ENCODE measurements at places on chromosomes 12 and 14.

DNA sequence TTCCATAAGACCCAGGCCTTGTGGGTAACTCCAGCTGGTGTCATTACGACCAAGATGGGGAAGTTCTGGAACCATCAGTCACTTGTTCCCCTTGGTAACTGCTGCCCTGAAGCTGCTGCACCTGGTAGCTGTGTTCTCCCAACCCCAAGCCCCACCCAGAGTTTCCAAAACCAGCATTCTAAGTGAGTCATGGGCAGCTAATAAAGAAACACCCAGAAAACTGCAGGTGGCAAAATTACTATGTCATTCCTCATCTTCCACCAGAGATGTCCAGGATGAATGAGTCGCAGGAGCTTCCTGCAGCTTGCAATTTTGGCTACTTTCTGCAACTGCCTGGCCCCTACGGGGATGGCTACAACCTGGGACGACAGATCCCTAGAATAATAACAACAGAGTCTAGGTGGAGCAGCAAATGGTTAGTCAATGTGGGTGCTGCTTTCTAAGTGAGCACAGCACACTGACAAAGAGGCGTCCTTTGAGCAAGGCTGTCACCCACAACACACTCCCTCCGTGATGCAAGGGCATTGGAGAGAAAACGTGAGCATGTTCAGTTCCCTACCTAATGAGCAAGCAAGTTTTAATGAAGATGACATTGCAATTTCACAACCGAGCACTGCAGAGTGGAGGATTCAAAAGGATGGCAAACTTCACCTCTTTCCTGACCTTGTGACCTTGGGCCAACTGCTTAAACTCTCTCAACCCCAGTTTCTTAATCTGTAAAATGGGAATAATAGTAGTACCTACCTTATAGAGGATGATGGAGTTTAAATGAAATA, 301.4 kb upstream of the NOS1 start:
- no peak for DNase-seq

DNA sequence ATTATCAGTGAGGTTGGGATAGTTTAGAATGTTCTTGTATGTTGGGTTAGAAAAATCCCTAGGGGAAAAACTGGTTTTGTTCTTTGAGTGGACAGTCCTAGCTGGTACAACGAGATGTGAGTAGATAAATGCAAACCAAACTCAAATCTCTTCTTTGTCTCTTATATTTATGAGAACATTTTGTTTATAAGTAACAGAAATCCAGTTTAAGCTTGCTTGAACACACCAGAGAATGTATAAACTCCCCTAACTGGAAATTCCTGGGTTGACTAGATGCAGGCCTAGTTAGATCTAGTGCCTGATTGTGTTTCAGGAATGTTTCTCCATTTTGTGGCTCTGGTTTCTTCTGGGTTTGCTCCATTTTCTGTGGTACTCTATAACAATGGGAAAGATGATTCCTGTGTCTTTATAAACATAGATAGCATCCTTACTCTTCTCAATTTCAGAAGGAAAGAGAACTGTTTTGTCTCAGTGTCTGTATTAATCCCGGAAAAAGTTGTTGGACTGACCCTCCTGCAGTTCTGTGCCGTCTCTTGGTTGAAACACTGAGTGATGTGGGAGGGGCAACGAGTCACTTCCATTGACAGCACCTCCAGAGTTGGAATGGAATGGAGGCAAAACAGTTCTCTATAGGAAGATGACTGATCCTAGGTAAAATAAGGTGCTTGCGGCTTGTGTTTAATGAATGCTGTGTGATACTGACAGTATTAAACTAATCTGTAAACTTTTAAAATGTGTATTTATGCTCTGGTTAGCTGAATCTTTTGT, 244.8 kb downstream of the TMTC2 start:
- DNase-seq, result no peak

GRCh38 chr14:20327005-20327869, 5.8 kb downstream of the CCNB1IP1 start:
- no peak for DNase-seq

DNA sequence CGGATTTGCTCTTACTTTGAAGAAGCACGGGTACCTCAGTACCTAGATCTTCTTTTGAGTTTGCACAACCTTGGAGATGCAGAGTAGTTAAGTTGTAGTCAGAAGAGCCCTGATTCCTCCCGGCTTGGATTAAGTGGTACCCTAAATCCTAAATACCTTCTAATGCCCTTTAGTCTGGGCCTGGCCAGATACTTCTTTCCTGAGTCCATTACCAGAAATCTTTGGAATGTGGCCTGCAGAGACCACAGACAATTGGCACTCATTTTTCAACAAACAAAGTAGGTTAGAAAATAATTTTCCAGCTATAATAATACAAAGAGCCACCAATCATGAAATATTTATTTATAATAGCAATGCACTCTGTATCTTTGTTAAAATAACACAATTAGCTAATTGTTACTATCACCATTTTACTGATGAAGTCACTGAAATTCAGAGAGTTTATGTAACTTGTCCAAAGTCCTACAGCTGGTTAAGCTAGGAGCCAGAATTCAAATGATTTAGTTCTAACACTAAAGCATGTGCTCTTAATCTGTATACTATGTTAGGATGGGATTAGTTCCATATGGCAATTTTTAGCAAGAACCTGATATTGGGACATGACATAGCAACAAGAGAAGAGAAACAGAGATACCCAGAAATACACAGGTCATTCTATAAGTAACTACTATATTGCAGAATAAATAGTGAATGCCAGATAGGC, 132.1 kb upstream of the PDZRN4 start:
- no peak for DNase-seq

GRCh38 chr12:91387461-91388134, 205.0 kb upstream of the DCN start:
- no peak for DNase-seq

GRCh38 chr12:3432176-3432742, 58.7 kb upstream of the PRMT8 start:
- no peak for DNase-seq

Measured in stimulated activated CD4-positive, alpha-beta T cell treated with anti-CD3 and anti-CD28 coated beads, TNF-alpha, amount 100 ng/mL, for 1 hour (primary cell).